Activated CD4-positive, alpha-beta T cell treated with anti-CD3 and anti-CD28 coated beads, Interleukin-2, amount 50 U/mL, for 16 hours (primary cell): ENCODE measurements at places on chromosomes 12 and 14.

DNA sequence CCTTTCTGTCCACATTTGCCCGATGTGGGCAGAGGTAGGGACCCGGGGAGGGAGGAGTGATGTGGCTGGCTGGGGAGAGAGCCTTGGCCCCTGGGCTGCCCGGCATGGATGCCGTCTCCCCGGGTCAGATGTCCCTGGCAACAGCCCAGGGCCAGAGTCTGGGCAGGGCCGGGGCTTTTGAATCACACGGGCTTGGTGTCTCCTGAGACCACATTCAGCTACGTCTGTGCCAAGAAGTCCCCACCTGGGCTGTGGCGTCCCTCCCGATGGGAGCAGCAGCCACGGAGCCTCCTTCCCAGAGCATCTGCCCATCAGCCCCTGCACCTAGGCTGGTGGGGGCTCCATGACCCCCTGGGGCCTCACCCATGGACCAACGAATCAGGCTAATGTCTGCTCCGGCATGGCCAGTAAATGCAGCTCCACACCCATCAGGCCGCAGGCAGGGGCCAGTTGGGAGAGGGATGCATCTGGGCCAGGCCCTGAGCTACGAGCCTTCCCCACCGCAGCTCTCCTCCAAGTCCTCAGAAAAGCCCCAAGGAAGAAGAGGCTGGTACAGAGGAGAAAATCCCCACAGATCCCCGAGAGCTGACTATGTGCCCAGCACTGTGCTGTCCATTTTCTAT, 109.4 kb downstream of the RFLNA start:
- no peak for DNase-seq

- DNase-seq, result no peak
Measured at GRCh38 chr12:66199141-66199540, 10.1 kb downstream of the IRAK3 start.

- DNase-seq, result no peak
Measured at GRCh38 chr12:123757561-123757960, 4.5 kb upstream of the DNAH10 start.

DNA sequence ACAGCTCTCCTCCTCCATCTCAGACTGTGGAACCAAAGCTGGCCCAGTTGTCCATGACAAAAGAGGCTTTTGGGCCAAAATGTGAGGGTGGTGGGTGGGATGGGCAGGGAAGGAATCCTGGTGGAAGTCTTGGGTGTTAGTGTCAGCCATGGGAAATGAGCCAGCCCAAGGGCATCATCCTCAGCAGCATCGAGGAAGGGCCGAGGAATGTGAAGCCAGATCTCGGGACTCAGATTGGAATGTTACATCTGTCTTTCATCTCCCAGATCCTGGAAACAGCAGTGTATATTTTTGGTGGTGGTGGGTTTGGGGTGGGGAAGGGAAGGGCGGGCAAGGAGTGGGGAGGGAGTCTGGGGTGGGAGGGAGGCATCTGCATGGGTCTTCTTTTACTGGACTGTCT, 11.8 kb upstream of the TAMALIN start:
- DNase-seq, result no peak

DNA sequence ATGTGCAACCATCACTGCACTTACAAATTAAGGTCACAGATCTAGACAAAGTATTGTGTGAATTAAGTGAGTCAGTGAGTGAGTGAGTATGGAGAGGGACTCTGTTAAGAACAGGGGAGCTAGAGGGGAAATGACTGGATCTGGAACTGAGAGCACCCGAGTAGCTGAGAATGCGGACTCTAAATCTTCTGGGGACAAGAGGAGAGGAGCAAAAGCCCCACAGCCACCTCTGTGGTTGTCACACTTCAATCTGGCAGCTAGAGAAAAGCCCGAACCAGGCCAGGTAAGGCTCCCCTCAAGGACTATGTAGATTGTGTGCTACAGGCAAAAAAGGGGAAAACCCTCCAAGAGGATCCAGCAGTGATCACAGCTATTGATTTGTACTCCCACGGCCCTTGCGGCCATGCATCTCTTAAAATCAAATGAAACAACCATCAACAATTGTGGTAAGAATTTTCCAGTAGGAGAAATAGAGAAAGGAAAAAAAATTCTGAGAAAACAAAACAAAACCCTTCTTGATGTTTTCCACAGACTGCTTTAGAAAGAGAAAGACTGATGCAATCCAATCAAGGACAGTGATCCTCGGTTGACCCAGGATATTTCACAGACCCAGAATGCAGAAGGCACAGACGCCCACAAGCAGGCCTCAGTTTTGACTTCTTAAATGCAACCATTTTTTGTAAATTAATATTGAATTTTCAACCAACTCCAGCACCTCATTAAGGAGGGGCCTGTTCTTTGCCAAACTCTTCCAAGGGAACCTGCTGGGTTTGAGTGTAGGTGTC, 109.6 kb downstream of the SLC38A6 start:
- DNase-seq, result peak; percentile 39

DNA sequence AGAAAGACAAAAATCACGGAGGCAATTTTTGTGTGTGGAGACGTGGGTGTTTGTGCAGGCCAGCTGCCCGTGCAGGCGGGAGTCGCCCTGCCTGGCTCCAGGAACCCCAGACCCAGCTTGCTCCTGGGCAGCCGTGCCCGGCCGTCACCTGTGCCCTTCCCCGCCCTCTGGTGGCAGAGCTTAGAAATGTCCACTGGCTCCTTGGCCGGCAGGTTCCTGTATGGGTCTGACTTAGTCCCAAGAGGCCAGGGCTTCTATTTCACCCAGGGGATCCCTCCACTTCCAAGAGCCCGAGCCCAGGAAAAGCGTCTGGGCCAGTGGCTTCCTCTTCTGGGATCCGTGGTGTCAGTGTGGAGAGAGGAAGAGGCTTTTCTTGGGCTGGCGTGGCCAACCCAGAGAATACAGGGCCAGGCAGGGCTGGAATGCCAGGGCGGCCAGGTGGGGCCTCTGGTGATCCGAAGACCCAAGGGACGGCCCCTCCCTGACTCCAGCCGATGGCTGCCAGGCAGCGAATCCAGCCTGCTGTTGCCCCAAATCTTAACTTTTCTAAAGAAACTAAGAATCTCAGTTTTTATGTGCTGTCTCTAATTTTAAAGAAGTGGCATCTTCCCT, 120.9 kb downstream of the TMEM132C start:
- peak; percentile 29 for DNase-seq

GRCh38 chr12:54853933-54854538, at the start of gene MUCL1:
TSS of gene MUCL1 (plus strand) at chr12:54854516. CDS start at chr12:54854583, 67 bp downstream.
- DNase-seq, result peak; percentile 87

- no peak for DNase-seq
Measured at GRCh38 chr12:111650912-111651311, 34.8 kb downstream of the BRAP start.

DNA sequence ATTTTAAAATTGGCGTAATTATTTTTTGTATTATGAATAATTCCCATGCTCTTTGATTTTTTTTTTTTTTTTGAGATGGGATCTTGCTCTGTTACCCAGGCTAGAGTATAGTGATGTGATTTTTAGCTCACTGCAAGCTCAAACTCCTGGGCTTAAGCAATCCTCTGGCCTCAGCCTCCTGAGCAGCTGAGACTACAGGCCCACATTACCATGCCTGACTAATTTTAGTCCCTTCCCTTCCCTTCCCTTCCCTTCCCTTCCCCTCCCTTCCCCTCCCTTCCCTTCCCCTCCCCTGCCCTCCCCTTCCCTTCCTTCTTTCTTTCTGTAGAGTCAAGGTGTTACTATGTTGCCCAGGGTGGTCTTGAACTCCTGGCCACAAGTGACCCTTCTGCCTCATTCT, 9.4 kb upstream of the KIF26A start:
- no peak for DNase-seq

GRCh38 chr12:102474438-102475064, 5.8 kb downstream of the IGF1 start:
- DNase-seq, result peak; percentile 61

GRCh38 chr14:64726585-64726890, 22.3 kb downstream of the PLEKHG3 start:
- DNase-seq, result peak; percentile 45

DNA sequence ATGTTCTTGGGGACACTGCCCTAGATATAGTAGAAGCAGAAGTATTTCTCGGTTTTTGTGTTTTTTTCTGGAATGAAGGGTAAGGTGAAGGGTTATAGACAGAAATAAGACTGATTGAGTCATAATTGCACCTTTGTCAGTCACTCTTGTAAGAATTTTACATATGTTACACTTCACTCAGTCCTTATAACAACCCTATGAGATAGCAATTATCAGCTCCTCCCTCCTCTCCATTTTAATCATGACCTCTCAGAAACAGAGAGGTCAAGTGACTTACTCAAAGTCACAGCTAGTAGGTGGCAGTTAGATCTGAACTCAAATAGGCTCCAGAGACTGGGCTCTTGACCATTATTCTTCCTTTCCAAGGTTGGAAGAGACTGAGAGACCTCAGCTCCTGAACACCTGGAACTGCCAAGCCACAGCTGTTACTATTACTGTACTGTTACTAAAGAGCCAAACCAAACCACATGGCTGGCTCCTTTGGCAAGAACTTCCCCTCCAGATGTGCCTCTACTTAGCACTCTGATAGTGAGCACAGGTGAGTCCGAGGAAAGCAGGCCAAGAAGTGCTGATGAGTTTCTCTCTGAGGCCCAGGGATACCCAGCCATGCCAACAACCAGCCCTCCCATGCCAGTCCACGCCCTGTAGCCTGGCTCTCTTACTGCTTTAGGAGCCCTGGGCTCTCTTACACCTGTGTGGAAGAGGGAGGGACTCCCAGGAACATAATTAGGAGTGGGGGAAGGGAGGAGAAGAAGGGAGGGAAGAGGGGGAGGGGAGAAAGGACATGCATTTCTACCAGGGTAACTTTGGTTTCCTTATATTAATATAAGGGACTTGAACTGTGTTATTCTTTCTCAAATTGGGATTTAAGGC, 121.3 kb downstream of the CRADD start:
- DNase-seq, result peak; percentile 39

- peak; percentile 74 for DNase-seq
Measured at GRCh38 chr12:13046964-13047363, 2.8 kb downstream of the FAM234B start.

DNA sequence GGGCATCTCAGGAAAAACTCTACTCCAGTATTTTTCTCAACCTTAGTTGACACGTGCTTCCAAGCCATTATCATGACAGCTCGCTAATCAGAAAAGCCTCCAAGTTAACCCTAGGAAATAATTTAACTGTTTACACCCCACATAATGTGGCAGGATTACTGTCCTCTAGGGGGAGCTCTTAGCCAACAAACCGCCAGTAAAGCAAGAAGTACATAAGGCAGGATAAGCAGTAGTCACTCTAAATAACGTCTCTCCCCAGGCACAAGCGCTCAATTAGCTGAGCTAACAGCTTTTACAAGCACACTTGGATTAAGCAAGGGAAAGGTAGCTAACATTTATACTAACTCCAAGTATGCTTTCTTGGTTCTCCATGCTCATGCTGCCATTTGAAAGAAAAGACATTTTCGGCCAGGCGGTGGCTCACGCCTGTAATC, 22.8 kb downstream of the APOBEC1 start:
- peak; percentile 70 for DNase-seq

DNA sequence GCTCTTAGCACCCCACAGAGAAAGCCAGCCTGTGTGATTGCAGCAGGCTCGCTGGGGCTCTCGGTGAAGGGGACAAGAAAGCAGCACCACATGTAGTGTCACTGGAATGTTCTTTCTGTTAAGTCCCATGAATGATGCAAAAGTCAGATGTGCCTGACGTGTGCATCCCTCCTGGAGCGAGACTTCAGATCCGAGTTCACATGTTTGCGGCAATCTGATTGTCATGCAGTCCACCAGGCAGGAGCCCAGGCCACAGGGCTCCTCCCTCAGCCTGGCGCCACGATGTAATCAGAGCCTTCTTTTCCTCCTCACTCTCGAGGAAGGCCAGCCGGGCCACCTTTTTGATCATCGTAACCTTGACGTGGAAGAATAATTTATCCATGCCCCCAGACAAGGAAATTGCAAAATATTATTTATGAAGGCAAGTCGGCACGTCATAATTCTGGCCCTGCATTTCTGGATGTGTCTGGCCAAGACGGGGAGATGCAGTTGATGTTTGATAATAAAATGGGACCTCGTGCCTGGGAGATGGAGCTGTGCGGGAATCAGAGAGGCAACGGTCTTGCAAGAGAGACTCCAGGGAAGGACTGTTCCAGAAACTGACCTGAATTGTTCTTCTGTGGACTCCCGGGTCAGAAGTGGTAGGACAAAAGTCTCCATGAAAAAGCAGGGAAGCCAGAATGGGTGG, 214.6 kb downstream of the PHETA1 start:
- DNase-seq, result no peak

DNA sequence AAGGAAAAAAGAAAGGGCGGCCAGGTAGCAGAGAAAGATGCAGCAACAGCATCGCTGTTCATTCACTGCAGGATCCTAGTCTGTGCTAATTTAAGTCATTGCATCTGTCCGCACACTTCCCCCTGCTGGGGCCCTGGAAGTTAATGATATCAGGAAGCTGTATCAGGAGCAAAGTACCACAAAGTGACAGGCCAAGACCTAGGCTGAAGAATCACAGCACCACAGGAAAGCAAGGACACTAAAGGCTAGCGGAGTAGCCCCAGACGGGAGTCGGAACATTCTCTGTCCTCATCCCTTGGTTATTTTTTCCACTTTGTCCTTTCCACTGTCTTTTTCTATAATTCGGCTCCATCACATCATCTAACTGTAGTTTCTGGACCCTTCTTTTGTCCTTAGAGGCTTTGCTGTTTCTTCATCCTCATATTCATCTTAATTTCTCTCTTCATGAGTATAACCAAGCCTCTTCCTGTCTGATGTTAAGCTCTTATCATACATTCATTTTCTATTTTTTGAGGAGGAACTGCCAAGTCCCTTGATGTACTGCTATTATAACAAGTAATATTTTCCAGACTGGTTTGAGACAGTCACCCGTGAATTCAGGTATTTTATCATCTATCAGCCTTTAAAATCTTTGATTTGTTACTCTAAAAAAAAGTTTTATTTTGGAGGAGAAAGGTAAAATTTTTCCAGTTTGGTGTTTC, 28.3 kb downstream of the DUSP16 start:
- DNase-seq, result no peak

DNA sequence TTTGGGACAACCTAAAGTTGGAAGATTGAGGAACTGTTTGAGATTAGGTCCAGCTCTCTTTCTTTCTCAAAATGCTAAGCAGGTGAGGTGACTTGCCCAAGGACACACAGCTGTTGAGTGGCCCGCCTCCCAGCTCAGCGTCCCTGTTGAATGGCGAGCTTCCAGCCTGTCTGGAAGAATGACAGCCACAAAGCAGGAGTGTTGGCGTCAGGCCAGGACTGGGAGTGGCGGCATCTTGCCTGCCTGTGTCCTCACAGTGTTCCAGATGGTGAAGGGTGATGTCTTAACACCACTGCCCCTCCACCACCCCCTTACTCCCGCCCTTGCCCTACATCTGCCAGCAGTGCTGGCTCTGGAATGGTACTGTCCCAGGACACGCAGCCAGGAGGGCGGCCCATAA, 4.4 kb upstream of the CEBPE start:
- no peak for DNase-seq

- peak; percentile 65 for DNase-seq
Measured at GRCh38 chr12:55736780-55737580, 5.9 kb upstream of the GDF11 start.

DNA sequence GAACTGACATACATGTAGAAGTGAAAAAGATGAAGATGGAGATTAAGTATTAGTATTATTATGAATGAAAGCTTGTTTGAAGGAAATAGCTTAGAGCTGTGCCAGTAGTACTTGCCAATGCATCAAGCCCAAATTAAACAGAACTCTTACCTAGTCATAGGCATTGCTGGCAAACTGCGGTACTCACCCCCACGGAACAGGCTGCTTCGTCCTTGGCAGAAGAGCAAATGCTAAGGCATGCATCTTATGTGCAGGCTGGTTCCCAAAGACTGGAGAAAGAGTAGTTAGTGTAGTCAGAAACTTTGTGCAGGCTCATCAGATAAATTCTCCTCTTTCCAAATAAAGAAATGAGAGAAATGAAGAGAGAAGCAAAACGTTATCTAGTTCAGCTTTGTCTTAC, 134.8 kb downstream of the CCDC59 start:
- no peak for DNase-seq

GRCh38 chr12:64716839-64717455, 42.3 kb downstream of the GNS start:
- DNase-seq, result no peak
